ENCODE measurements at places on chromosomes 3 and 15.

- DNase-seq: no peak
Observed at GRCh38 chr3:102178817-102179216, 256.0 kb upstream of the ZPLD1 start.

DNA sequence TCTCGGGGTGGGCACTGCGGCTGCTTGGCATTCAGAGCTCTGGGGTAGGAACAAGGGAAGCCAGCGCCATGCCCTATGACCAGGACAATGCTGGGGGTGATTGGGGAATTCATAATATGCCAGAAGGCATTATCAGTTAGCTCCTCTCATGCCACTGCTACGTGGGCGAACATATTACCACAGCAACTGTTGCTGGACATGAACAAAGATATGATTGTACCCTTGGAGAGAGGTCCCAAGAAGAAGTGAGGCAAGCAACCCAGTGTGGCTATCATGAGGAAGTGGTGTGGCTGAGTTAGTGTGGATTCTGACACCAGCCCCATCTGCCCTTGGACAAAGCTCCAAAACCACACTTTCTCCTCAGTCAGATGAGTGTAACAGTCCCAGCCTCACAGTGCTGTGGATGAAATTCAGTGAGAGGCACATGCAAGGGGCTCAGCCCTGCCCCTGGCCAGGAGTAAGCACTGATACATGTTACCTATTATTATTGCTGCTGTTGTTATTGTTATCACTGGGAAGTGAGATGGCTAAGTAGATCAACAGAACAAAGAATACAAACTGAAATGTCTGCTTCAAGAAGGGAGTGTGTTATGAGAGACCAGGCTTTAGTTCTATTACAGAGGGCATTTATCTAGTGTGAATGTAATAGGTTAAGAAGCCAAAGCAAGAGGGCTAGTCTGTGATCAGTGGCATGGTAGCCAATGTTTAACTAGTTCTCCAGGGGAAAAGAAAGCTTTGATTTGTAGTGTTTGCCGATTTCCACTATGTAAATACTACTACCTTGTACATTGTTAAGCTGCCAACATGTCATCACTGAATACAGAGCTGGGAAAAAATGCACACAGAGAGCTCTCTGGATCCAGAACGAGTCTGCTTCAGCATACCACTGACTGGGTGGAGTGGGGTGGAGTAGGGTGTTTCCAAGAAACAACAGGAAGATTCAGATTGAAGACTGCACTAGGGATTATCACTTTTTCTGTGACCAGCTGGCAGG lies 222.3 kb upstream of the EIF1B start:
- no peak for DNase-seq

DNA sequence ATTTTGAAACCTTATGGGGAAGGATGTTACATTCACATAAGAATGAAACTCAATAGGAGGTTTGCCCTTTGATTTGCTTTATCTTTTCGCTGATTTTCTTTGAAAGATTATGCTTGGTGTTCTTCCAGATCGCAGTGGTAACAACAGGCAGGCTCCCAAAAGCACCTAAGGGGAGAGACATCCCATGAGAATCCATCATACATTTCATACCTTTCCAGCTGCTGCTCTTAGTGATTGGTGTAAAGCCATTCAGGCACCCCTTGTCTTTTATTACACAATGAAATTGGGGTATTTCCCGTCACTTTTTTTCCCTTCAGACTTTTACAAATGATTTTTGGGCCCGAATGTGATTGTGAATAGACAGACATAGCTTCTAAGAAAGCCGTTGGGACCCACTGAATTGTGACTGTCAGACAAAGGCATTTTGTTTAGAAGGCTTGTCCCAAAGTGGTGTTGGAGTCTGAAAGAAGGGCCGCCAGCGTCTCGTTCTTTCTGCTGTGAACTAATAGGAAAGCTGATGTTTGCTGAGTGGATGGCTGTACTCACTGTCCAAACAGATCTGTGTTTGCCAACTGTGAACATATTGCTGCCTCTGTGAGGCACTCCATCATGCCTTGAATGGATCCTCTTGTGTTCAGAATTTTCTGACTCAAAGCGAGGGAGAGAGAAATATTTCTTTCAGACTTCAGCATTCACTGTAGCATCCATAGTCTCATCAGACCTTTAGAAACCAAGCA lies 164.3 kb downstream of the FNDC3B start:
- no peak for DNase-seq

DNA sequence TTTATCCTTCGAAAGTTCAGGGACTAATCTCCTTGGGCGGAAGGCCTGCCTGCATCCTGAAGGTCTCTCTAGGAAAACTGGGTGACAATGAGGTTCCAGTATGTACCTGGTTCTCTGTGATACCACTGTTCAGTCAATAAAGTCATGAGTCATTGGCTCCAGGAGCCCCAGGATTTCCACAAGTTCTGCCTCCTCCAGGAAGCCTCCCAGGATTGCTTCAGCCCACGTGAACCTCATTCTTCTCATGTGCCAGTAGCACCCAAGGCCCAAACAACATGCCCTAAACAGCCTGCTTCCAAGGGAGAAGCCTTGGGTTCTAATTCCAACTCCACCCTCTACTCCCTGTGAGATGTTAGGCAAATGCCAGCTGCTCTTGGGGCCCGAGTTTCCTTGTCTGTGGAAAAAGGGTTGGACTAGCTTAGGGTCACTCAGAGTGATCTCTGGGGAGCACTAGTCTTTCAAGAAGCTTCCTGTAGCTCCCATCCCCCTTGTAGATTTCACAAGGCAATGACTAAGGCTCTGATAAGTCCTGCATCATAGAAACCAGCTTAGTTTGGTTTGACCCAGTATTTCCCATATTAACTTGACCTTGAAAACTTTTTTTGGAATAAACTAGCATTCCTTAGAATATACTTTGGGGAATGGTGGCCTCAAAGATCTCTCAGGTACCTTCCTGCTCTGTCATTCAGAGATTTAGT lies 118.3 kb upstream of the ATP2B2 start:
- DNase-seq: no peak

DNA sequence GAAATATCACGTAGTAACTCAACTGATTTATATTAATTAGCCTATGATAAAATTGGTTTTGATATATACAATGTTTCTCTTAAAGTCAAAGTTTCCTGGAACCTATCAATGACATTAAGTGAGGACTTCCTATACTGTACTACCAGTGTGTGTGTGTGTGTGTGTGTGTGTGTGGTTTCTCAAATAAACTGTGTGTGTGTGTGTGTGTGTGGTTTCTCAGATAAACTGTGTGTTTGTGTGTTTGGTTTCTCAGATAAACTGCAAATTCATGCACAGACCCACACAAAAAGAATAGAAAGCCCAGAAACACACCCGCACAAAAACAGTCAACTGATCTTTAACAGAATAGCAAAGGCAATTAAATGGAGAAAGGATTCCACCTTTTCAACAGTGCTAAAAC lies 14.5 kb upstream of the WDR5B start:
- DNase-seq: no peak

- no peak for DNase-seq
Observed at GRCh38 chr15:27327467-27328025, 356.6 kb downstream of the GABRG3 start.

Measured in iris pigment epithelial cell (primary cell).